Natural killer cell treated with Interleukin-12 subunit alpha and Interleukin-12 subunit beta and Interleukin-15 and Interleukin-18, amount 100 ng/mL, for 72 hours (primary cell): ENCODE measurements at places on chromosomes 16 and 17.

DNA sequence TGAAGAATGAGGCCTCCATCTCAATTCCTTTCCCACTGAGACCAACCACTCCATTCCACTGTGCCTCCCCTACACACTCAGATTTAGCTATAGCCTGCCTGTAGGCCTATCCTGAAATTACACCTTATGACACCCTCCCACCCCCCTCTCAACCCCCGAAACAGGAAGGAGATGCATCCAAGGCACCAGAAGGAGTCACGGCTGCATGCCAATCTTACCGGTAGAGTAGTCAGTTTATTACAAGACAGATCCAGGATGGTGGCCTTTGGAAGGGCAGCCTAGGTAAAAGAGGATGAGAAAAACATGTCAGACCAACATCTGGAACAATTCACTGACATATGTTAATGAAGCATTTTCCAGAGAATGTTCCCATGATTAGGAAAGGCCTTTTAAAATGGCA lies 2.6 kb downstream of the LRRC59 start:
- no peak for DNase-seq

GRCh38 chr17:62995377-62995885 lies 29.4 kb downstream of the TANC2 start:
- no peak for DNase-seq

DNA sequence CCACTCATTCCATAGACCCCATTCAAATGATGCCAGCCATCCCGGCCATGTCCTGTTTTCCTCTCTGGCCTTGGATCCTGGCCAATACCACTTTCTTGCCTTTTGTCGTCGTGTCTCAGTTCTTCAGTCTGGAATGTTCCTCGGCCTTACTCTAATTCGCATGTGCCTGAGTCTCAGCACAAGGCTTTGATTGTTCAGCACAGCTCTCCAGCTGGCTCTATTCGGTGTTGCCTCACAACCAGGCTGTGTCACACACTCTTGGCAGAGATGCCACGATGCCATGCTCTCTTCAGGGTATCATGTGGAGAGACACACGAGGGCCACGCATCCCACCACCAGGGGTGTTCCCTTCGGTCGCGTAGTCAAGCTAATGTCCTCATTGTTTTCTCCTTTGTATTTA lies 1.8 kb upstream of the VPS4A start:
- DNase-seq, result no peak

DNA sequence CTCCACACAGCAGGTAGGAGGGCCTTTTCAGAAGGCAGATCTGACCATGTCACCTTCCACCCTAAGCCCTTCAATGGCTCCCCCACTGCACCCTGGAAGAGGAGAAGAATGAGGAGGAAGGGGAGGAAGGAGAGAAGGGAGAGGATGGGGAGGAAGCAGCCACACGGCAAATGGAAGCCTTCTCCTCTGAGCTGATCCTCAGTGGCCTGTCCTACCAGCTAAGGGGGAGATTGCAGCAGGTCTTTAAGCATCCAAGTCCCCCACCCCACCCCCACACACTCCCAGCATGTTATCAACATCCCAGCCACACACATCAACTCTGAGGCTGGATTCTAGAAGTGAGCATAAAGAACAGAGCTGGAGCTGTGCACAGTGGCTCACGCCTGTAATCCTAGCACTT lies 46.2 kb upstream of the RBFOX3 start:
- DNase-seq, result no peak

DNA sequence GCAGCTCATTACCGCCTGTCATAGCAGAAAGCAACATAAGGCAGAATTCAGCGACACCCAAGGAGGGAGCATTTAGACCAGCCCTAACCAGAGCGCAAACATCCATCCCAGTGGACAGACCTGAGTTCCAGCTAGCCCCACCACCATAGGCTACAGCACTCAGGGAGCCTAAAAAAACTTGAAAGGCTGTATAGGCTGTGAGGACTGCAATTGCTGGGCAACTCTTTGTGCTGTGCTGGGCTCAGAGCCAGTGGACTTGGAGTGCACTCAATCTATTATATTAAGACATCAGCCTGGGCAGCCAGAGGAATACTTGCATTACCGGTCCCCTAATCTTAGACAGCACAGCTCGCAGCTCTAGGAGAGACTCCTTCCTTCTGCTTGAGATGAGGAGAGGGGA lies 207.3 kb downstream of the KIF2B start:
- no peak for DNase-seq

DNA sequence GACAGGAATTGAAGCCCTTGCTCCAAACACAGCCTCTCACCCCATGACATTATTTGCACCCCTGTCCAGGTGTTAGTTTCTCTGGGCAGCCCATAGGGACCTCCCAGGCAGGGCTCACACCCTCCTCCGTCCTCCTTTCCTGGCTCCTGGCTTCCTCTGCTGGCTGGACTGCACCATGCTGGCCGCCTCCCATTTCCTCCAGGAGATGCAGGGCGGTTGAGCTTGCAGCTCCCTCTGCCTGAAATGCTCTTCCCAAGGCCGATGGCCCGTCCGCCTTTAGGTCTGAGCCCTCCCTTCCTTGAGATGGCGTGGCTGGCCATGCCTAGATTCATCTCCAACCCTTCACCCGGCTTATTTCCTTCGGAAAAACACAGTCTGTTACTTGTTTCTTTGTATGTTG lies 334.8 kb downstream of the SNX29 start:
- no peak for DNase-seq

DNA sequence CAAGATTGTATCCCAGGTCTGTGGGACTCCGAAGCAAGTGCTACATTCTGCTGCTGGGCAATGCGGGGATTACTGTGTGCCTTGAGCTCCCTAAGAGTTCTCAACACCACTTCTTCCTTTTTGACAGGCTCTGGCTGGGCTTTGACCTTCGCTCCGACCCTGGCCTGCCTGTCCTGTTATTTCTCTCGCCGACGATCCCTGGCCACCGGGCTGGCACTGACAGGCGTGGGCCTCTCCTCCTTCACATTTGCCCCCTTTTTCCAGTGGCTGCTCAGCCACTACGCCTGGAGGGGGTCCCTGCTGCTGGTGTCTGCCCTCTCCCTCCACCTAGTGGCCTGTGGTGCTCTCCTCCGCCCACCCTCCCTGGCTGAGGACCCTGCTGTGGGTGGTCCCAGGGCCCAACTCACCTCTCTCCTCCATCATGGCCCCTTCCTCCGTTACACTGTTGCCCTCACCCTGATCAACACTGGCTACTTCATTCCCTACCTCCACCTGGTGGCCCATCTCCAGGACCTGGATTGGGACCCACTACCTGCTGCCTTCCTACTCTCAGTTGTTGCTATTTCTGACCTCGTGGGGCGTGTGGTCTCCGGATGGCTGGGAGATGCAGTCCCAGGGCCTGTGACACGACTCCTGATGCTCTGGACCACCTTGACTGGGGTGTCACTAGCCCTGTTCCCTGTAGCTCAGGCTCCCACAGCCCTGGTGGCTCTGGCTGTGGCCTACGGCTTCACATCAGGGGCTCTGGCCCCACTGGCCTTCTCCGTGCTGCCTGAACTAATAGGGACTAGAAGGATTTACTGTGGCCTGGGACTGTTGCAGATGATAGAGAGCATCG lies 2.4 kb downstream of the SLC16A13 start:
- DNase-seq, result no peak

DNA sequence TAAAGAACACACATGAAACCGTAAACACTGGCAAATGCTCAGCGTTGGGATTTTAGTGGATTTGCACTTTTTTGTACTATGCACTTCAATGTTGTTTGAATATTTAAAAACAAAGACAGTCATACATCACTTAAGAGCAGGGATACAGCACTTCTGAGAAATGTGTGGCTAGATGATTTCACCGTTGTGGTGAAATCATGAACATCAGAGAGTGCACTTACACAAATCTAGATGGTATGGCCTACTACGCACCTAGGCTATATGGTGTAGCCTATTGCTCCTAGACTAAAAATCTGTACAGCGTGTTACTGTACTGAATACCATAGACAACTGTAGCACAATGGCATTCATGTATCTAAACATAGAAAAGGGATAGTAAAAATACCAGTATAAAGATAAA lies 37.6 kb upstream of the CNEP1R1 start:
- DNase-seq, result no peak

DNA sequence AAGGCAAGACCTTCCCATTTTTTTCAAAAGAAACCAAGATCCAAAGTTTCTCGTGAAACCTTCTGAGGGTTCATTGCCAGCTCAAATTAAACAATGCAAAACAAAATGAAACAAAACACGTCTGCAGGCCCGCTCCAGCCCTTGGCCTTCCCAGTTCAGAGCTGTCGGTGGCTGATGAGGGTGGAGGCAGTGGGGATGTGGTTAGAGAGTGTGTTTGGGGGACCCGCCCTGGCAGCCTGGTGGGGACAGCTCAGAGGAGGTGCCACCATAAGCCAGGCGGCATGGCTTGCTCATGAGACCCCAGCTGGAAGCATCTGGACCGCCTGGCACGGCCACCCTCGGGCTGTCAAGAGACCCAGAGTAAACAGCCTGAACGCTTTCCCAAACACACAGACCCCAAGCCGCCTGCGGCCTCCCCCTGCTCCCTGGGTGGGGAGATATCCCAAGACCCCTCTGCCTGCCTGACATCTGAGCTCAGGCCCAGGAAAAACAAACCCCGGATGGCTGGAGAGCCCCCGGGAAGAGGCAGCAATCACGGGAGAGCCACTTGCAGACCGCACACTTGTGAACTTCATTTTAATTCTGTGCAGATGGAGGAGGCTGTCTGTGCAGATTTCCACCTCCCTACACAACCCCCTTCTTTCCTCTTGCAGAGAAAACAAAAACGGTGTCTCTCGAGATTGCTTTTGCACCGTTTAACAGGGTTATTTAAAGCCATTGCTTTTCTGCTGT lies 35.4 kb upstream of the LITAF start:
- DNase-seq, result no peak

DNA sequence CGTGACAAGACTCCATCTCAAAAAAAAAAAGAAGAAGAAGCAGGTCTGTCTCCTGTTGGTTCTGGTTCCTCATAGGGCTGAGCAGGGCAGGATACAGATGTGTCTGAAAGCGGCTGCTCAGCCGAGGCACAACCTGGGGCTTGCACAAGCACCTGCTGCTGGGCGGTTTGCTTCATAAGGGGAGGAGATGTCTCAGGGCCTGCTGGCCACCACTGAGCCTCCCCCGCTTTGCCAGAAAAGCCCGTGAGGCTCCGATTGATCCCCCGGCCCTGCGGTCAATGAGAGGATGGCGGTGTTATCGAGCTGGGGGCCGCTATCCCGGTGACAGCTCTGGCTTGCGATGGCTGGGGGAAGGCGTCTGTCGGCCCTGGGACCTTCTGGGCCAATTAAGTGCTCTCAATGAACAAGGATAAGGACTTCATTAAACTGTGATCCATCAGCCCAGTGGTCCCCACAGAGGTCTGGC lies 162.0 kb downstream of the SDK2 start:
- peak; percentile 57 for DNase-seq
